ENCODE measurements at places on chromosomes 1 and 21.

DNA sequence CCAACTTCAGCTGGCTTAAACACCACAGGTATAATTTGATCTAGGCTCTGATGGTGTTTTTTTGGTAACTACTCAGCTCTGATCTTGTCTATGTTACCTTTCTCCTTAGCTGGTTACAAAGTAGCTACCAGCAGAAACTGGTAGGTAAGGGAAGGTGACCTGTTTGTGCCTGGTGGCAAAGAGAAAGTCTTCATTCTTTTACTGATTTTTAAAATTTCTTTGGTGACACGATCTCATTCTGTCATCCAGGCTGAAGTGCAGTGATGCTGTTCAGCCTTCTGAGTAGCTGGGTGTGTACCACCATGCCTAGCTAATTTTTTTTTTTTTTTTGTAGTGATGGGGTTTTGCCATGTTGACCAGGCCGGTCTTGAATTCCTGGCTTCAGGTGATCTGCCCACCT, 62.4 kb downstream of the RABGAP1L start:
- no peak for DNase-seq

DNA sequence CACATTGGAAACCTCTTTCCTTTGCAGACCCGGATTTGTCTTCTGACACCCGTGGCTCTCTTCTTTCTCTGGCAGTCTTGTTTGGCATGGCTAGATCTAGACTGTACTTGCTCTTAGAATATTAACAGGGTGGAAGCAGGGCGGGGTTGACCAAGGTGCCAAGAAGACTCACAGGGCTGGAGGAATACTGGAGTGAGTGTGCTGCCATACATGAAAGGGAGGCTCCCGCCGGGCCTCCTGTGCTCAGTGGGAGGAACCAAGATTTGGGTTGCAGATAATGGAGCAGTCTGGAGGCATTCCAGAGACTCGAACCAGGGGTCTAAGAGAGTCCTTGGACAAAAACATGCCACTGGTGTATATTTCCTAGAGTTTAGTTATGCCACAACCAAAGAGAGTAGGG, 27.6 kb upstream of the SNX27 start:
- no peak for DNase-seq

DNA sequence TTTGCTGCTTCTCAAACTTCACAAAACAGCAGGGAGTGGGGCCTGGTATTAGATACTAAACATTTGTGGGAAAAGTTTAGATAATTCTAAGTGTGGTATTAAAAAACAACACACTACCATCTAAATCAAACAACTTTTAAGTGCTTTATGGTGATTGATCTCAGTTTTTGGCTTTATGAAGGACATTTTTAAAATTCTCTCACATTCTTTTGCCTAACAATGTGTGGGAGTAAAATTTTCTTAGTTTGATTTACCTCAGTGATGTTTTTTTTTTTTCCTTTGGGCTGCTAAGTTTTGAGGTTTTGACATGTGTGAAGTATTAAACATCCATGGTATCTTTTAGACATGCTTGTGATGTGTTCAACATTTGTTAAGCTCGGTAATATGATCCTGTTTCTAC, 116.2 kb downstream of the DISP1 start:
- no peak for DNase-seq

- DNase-seq = no peak
These were observed 14.8 kb upstream of the SOD1 start for GRCh38 chr21:31644643-31645042.
